ENCODE measurements at places on chromosomes 16 and 17.

DNA sequence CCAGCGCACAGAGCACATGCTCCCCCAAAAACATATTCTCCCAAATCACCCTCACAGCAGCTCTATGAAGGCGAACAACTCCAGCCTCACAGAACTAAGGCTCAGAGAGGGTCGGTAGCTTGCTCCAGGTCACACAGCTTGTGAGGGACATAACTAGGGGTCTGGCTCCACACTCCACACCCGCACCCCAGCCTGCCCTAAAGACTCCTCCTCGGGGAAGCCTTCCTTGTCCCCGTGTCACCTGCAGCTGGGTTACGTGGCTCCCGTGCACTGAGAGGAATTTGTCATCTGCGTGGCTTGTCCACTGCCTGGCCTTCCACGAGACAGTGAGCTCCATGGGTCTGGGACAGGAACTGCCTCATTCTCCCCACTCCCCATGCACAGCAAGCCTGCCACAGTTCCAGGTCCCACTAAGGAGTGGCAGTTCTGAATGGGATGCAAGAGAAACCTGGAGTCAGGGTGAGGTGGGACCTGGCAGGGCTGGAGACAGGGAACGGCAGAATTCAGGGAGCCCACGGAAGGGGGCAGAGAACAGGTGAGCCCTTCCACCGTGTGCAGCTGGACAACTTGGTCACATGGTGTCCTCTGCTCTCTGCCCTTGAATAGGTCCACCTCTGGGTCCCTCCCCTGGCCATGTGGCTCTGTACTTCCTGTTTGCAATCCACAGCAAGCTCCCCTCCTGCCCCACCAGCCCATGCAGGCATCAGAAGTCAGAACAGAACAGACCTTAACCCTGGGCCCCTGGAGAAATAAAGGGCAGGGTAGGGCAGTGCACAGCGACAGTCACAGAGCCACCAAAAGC is 27.4 kb downstream of the TNFRSF13B start:
- DNase-seq: no peak

- no peak for DNase-seq
These were observed 50.7 kb downstream of the TANGO6 start for GRCh38 chr16:68893710-68894705.

DNA sequence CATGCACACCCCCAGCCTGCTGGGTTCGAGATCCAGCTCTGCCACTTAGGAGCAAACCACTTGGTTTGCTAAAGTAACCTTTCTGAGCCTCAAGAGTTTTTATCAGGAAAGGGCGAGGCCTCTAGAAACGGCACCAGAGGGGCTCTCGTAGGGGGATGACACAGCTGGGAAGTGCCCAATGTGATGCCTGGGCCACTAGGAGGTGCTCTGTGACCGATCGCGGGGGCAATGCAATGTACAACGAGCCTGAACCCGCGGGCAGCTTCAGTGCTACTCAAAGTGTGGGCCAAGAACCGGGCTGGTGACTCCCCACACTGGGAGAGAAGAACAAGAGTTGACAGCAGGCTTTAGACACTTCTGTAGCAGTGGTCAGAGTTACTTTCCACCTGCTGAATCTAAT is 9.4 kb downstream of the C16orf89 start:
- DNase-seq: peak; percentile 51

- DNase-seq: peak; percentile 86
These were observed 5.5 kb upstream of the RHBDF2 start for GRCh38 chr17:76506408-76507345.

DNA sequence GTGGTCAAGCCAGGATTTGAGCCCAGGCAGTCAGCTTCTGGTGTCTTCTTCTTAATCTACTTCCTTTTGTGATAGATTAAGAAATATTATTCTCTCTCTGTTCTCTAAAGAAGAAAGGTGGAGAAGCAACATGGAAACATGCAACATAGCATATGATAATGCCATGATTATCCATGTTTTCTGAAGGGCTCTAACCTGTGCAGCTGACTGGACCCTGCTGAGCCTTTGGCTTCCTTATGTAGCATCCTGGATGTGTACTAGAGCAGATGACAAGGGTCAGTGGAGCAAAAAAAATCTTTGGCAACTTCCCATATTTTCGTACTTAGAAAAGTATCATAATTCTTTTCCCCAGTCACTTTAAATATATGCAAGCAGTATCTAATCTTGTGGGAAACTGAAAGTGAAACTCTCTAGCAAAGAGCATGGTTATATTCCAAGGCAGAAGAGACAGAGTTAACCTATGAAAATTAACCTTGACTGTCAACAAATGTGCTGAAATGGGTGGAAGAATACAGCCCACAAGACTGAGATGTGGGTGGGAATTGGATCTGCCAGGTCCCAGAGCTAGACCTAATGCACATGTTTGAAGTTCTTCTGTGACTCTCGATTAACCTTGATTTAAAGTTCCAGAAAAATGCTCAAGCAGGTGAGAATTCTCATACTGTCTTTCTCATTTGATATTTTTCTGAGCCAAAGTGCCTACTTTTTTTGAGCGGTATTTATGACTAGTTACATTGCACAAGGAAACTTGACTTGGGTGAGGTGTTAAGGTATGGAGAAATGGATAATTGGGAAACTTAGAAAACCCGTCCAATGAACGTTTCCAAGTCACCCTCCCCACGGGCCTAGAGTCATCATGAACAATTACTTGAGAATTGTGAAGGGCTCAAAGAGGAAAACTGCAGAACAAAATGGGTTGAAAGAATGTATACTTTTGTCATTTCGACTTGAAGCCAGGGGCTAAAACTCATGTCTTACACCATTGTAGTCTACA is 248.6 kb downstream of the FTO start:
- no peak for DNase-seq

DNA sequence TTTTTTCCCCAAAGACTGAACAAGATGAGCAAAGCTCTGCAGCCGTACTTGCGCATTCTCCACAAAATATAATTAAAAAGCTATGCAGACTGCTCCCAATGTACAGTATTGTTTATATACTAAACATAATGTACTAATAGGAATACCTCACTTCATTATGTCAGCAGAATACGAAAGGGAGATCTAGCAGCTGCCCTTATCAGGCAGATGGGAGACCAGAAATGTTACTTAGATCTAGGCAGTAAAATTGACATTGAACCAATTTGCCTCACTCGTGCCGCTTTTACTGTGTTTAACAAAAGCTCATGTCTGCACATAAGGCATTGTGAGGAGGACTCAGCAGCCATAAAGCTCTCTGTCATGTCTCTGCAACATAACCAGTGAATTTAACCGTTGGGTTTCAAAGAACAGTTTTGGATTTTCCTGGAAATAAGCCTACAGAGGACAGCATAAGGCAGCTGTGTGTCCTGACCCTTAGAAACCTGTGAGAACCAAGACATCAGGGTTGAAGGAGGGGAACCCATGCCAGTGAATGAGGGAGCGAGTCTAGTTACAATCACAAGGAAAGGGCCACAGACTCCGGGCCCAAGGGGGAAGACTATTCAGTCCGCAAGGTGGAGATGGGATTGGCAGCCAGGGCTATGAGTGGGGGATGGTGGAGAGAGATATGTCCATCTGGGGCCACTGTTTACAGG is 71.4 kb downstream of the GNAO1 start:
- DNase-seq: no peak
